ENCODE measurements at places on chromosomes 4 and X.

GRCh38 chr4:121786221-121786620 is 14.9 kb upstream of the EXOSC9 start:
- no peak for DNase-seq

DNA sequence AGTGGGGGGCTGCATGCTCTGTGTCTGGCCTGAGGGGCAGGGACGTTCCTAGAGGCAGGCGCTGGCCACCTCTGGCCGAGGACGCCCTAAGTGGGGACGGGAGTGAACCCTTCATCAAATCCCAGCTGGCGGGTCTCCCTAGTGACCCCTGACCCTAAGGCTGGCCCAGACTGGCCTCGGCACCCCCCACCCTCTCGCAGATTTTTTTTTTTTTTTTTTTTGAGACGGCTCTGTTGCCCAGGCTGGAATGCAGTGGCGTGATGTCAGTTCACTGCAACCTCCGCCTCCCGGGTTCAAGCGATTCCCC is 988 bp upstream of the MXD4 start:
- DNase-seq: no peak

DNA sequence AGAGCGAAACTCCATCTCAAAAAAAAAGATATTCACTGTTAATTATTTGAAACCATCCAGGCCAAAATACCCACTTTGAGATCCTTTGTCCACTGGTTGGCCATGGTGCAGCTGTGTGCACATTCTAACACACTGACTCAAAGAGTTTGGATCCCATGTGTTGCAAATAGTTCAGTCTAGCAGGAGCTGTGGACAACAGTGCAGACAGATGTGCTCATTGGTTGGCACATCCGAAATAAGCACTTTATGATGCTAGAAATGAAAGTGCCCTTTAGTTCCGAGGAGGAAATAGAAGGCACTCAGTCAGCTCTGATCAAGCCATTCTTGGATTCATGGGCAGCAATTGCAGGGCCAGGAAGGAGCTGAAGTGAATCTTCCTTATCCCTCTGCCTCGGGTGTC is 63.0 kb upstream of the TMEM150C start:
- no peak for DNase-seq

DNA sequence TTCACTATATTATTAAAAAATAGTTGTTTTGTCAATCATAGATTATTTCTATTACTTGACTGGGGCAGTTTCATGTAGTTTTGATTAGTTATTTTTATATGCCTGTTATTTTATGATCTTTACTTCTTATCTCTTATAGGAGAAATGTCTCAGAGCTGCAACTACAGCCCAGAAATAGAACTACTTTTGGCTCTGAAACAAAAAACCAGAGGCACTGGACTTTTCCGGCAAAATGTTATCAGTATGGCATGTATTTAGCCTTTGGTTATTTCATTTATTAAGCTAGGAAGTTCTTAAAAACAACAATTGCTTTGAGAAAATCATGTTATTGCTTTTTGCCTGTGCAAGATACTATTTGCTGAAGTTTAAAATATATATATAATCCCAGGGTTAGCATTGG is 566.5 kb downstream of the ANKRD50 start:
- DNase-seq: no peak

- no peak for DNase-seq
Measured at GRCh38 chr4:55035892-55036291, 89.5 kb downstream of the KDR start.

DNA sequence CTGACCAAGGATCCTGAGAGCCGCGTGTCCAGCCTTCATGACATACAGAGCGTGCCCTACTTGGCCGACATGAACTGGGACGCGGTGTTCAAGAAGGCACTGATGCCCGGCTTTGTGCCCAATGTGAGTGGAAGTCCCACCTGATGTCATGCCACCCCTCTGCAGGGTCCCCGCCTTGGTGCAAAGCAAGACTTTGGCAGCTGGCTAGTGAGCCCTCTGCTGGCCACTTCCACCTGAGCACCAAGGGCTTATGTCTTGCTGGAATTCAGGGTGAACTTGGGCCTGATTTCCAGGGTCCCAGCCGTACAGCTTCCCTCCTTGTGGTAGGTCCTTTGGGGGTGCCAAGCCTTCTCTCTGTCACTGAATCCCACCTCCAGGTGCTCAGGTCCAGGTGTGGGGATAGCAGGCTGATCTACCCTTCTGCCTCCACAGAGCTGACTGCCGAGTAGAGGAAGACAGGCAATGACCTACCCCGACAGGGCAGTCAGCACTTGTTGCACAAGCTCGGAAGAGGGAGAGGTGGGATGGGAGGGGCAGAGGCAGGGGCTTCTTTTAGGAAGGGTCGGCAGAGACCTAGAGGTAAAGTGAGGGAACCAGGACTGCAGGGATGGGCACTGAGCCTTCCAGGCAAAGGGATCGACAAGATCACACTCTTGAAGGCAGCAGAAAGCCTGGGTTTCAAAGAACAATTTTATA is 248.1 kb downstream of the EVC2 start:
- DNase-seq: peak; percentile 11

GRCh38 chr4:6134612-6135220 is 65.6 kb downstream of the JAKMIP1 start:
- peak; percentile 15 for DNase-seq

DNA sequence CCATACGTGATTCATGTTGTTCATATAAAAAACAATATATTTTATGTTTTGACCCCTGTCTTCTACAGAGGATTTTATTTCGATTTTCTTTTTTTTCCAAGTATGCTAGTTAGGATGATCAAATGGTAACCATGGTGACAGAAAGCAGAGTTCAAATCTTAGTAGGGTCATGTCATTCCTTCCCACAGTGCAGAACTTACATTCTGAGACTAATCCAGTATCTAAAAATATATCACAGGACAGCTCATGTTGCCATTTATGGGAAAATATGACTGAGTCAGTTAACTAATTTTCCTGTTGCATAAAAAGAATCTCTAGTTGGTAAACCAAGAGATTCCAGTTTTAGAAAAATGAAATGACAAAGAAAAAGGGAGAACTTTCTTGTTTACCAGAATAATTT is 209.5 kb downstream of the PARM1 start:
- DNase-seq: no peak

DNA sequence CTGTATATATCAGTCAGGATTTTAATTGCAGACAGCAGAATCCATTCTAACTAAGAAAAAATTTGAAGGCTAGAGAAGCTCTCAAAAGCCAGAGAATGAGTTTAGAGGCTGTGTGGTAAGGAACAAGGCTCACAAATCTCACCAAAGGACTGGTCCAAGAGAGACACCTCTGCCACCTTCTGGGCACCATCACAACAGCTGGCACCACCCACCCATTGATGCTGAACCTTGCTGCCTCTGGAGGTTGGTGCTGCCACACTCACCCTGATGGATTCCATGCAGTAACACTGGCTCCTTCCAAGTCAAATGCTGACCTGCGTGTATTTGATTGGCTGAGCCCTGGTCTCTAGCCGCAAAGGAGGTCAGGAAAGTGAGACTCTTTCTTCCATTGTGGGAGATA is 100.8 kb downstream of the BEND2 start:
- DNase-seq: peak; percentile 1

GRCh38 chr4:23135792-23136645 is 443.3 kb downstream of the GBA3 start:
- no peak for DNase-seq

DNA sequence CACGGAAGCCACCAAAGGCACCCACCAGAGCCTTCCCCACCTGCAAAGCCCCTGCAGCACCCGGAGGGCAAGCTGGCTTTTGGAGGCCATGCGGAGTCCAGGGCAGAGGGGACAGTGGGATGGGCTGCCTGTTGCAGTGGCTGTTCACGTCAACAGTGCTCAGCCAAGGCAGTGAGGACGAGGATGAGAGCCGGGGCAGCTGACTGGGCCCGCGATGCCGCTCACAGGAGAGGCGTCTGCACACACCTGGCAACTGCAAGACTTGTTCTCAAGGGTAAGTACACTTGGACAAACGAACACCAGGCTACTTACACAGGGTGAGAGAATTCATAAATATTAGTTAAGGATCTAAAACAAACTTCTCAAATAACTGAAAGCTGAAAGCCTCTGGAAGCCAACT is 19.6 kb downstream of the FGFR3 start:
- no peak for DNase-seq

DNA sequence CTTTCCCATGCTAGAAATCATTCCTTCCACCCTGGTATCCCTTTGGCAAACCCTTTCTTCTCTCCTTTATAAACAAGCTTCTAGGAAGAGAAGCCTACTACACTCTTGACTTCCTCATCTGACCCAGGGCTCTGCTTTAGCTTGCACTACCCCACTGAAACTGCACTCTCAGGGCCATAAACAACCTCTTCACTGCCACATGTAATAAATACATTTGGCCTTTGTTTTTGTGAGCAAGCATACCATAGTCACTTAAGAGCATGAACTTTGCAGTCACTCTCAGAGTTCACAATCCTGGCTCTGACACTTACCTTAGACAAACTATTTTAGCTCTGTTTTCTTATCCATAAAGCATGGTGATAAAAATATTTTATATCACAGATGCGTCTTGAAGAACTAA is 50.7 kb upstream of the USP38 start:
- no peak for DNase-seq

- no peak for DNase-seq
Measured at GRCh38 chrX:10360116-10360515, 203.3 kb downstream of the CLCN4 start.

- DNase-seq: no peak
Measured at GRCh38 chr4:38606587-38606905, 57.5 kb upstream of the KLF3 start.

DNA sequence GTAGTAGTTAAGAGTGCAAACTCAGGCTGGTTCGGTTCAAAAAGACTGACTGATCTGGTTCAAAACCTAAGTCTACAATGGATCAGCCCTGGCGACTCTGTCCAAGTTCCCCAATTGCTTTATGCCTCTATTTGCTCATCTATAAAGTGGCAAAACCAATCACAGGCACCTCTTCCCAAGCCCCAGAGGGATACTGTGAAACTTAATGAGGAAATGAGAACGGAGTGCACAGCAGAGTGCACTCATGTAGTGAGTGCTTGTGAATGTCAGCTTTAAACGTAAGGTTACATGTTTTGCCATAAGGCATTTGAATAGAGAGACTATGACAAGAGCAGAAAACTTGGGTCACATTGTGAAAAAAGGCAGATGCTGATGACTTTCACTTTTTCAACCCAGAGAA is 199.7 kb upstream of the KLF3 start:
- no peak for DNase-seq

- DNase-seq: no peak
Measured at GRCh38 chr4:108359986-108360681, 191.4 kb upstream of the LEF1 start.

- no peak for DNase-seq
Measured at GRCh38 chr4:53571936-53572599, 19.2 kb downstream of the LNX1 start.

- DNase-seq: no peak
Measured at GRCh38 chr4:75102787-75103085, 169.8 kb downstream of the PARM1 start.

DNA sequence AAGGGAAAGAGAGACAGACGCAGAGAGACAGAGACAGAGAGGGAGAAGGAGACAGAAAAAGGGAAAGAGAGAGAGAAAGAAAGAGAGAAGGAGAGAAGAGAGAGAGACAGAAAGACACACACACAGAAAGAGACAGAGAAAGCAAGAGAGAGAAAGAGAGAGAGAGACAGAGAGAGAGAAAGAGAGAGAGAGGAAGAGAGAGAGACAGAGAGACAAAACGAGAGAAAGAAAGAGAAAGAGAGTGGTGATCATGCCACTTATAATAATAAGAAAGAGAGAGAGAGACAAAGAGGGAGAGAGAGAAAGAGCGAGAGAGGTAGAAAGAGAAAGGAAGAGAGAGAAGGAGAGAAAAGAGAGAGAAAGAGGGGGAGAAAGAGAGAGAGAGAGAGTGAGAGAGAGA is 51.4 kb downstream of the SHOX start:
- DNase-seq: no peak

Data from stimulated activated CD4-positive, alpha-beta T cell treated with anti-CD3 and anti-CD28 coated beads, Interleukin-4, amount 100 ng/mL, for 1 hour (primary cell).